ENCODE measurements at places on chromosomes 12 and 14. TPM values are rescaled to one million over a fixed set of nuclear protein-coding genes. Genes with fewer than 3 reads are reported as not detected.

Gene TMPRSS12
- not detected for total RNA-seq

Gene ACSS3
- 14.5 TPM for total RNA-seq

Gene FAM222A
- 12.5 TPM for total RNA-seq

DNA sequence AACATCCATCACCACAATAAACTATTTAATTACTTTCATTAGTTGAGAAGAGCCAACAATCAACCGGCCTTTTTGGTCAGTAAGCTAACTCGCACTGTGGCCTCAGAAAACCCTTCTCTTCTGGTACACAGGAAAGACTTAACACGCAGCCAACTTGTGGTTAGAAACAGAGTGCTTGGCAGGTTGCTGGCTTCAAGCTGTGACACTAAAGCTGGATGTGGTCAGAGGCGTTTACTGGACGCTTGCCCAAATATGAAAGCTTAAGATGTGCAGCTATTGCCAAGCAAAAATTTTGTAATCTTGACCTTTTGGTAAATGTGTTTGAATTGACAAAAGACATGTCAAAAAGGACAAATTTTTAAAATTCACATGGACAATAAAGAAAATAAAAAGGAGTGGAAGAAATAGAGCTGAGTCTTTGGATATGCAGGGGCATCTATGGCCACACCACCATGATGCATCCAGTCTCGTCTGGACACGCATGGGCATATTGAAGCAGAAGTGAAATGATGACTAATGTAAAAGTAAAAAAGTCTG, 2.6 kb upstream of the KLRK1 start:
- no peak overlapping the region for H3K4me3 ChIP-seq
- peaks cover 6% of the 10 kb centered on the region for H3K4me1 ChIP-seq
- no peaks in the 10 kb centered on the region for H3K27me3 ChIP-seq
- H3K27ac ChIP-seq: no peak overlapping the region
- no peak for DNase-seq

- peaks cover 57% of the 10 kb centered on the region for H3K27me3 ChIP-seq
- DNase-seq: peak; percentile 59
- peaks cover 26% of the 10 kb centered on the region for H3K4me1 ChIP-seq
Measured at GRCh38 chr14:105485739-105486162, 935 bp upstream of the CRIP1 start.

GRCh38 chr14:103738701-103739451, 23.3 kb downstream of the ZFYVE21 start:
- H3K4me1 ChIP-seq: peaks cover 4% of the 10 kb centered on the region
- no peak overlapping the region for H3K4me3 ChIP-seq
- H3K27me3 ChIP-seq: no peaks in the 10 kb centered on the region
- H3K27ac ChIP-seq: peak overlapping the region; percentile 50
- no peak for DNase-seq
- H3K36me3 ChIP-seq: no peaks in the 10 kb centered on the region

- DNase-seq: no peak
- H3K27ac ChIP-seq: no peak overlapping the region
- no peak overlapping the region for H3K4me3 ChIP-seq
- peaks cover 8% of the 10 kb centered on the region for H3K4me1 ChIP-seq
Measured at GRCh38 chr14:76465664-76466063, 89.7 kb downstream of the ESRRB start.

DNA sequence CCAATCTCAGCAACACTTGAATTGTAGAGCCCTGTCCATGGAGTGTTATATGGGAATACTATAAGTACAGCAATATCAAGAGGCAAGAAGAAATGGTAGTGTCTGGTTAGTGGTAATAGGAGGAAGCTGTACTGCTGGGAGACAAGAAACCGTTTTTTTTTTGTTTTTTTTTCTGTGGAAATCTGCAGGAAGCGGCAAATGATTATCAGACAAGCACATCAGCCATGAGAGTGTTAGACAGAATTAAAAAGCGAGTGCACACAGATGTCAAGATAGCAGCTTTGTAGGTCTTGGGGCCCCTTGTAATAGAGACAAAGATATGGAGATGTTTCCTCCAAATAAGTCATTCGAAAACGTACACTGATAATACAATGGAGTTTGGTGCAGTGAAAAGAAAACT, 6.7 kb downstream of the TESPA1 start:
- DNase-seq: no peak
- H3K4me1 ChIP-seq: peaks cover 21% of the 10 kb centered on the region
- H3K27ac ChIP-seq: no peak overlapping the region
- H3K4me3 ChIP-seq: no peak overlapping the region
- peaks cover 7% of the 10 kb centered on the region for H3K27me3 ChIP-seq

DNA sequence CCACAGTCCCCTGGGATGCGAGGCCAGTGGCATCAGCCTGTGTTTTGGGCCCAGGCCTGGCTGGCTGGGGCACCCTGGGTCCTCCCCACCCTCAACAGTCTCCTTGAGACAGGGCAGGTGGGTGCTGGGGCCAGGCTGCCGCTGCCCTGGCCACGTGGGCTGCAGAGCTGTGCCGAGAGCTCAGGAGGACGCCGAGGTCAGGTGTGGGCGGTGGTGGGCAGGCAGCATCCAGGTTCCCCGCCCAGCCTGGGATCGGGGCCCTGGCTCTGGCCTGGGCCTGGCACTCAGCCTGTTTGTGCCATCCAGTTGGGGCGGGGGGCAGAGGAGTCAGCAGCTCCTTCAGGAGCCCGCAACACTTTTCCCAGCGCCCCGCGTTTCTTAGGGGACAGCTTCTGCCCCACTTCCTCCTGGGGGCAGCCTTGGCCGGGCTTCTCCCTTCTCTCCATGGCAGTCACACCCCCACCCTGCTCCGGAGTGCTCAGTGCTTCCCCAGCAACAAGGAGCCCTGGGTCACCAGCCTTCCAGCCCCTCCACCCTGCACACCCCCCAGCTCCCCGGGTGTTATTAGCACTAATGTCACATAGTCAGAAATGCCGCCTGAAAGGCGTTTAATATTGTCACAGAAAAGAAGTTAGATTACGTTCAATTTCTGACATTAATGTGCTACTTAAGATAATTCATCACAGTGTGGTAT, 30.8 kb downstream of the KIF26A start:
- peaks cover 11% of the 10 kb centered on the region for H3K4me1 ChIP-seq
- no peak overlapping the region for H3K27ac ChIP-seq
- H3K36me3 ChIP-seq: no peaks in the 10 kb centered on the region
- H3K4me3 ChIP-seq: no peak overlapping the region
- peaks cover 7% of the 10 kb centered on the region for H3K27me3 ChIP-seq

DNA sequence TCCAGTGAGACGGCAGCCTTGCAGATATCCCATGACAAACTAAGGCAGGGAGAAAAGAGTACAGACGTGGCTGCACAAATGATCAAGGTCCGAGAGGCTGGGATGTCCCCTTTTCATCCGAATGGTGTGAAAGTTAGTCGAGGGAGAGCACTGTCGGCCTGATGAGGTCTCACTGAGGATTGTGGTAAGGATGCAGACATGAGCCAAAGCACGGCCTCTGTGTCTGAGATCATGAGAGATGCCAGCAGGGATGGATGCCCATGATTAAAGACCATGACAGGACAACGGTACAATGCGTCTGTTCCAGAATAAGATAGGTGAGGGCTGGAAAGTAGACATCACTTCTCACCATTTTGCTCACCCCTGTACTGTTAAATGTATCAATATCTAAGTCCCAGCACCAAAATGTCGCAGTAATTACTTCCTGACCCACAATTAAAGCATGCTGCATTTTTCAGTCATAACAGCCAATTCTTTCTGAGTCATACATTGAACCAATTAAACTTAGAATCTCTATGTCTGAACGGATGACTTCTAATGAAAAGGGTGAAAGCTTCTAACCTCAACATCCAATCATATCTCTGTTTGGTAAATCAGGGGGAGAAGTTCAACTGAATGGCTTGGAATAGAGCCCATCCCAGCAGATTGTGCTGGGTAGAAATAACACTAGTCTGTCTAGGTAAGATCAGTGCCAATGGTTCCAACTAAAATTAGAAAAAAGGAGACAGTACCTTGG, 249.6 kb upstream of the SOX5 start:
- H3K36me3 ChIP-seq: peaks cover 4% of the 10 kb centered on the region
- no peaks in the 10 kb centered on the region for H3K27me3 ChIP-seq
- no peak overlapping the region for H3K4me3 ChIP-seq
- H3K27ac ChIP-seq: no peak overlapping the region

DNA sequence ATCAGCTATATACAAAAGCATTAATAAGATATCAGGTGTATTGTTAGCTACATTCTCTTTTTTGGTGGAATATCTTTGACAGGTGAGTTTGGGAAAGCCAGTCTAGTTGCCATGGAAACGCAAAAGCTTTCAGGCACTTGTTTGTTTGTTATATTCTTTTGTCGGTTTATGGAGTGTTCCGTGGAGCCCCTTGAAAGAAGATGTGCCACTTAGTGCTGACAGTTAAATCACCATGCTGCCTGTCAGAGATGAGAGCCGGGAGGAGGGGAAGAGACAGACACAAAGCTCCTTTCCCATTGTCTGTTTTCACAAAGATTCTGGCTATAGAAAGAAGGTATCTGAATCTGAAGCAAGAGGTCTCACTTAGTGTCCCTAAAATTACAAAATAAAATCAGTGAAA, 170.8 kb downstream of the SNAPC1 start:
- H3K4me1 ChIP-seq: peaks cover 14% of the 10 kb centered on the region
- no peak overlapping the region for H3K4me3 ChIP-seq
- H3K27me3 ChIP-seq: no peaks in the 10 kb centered on the region
- DNase-seq: no peak
- H3K36me3 ChIP-seq: no peaks in the 10 kb centered on the region

GRCh38 chr14:58699681-58700205, 62.0 kb downstream of the DACT1 start:
- peaks cover 43% of the 10 kb centered on the region for H3K4me1 ChIP-seq
- no peaks in the 10 kb centered on the region for H3K36me3 ChIP-seq

GRCh38 chr14:76958980-76959710, 69.4 kb downstream of the IRF2BPL start:
- peaks cover 88% of the 10 kb centered on the region for H3K4me1 ChIP-seq
- H3K27ac ChIP-seq: no peak overlapping the region
- H3K27me3 ChIP-seq: no peaks in the 10 kb centered on the region
- no peak overlapping the region for H3K4me3 ChIP-seq

GRCh38 chr12:95593266-95593871, 42.1 kb upstream of the USP44 start:
- no peaks in the 10 kb centered on the region for H3K4me1 ChIP-seq
- H3K27ac ChIP-seq: no peak overlapping the region
- no peak overlapping the region for H3K4me3 ChIP-seq
- no peaks in the 10 kb centered on the region for H3K36me3 ChIP-seq

GRCh38 chr12:9256341-9256740, 48.1 kb upstream of the PZP start:
- H3K27ac ChIP-seq: no peak overlapping the region
- no peak for DNase-seq
- H3K36me3 ChIP-seq: no peaks in the 10 kb centered on the region
- no peak overlapping the region for H3K4me3 ChIP-seq
- H3K4me1 ChIP-seq: no peaks in the 10 kb centered on the region

DNA sequence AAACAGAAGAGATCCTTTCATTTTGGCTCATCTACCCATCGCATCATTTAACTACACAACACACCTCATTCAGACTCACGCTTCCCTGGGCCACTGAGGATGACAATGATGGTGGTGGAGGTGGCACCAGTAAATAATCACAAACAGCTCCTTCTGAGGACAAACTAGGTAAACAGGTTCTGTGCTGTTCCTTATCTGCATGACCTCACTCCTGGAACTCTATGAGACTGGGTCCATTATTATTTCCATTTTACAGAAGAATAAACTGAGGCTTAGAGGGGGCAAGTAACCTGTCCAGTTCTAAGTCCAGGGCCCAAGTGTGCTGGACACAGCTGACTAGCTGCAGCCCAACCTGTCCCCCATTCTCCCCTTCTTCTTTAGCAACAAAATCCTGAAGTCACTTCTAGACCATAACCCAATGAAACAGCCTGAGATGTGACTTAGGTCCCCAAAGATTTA, 50.4 kb downstream of the ITPK1 start:
- H3K4me1 ChIP-seq: peaks cover 23% of the 10 kb centered on the region
- no peak for DNase-seq

- H3K27ac ChIP-seq: no peak overlapping the region
- H3K4me3 ChIP-seq: no peak overlapping the region
- H3K27me3 ChIP-seq: no peaks in the 10 kb centered on the region
- peaks cover 3% of the 10 kb centered on the region for H3K4me1 ChIP-seq
- DNase-seq: no peak
Measured at GRCh38 chr12:52915637-52916036, 10.8 kb upstream of the KRT8 start.

- H3K4me1 ChIP-seq: peaks cover 5% of the 10 kb centered on the region
- no peak overlapping the region for H3K4me3 ChIP-seq
- no peaks in the 10 kb centered on the region for H3K27me3 ChIP-seq
Measured at GRCh38 chr12:93149229-93149628, 220.1 kb upstream of the EEA1 start.

DNA sequence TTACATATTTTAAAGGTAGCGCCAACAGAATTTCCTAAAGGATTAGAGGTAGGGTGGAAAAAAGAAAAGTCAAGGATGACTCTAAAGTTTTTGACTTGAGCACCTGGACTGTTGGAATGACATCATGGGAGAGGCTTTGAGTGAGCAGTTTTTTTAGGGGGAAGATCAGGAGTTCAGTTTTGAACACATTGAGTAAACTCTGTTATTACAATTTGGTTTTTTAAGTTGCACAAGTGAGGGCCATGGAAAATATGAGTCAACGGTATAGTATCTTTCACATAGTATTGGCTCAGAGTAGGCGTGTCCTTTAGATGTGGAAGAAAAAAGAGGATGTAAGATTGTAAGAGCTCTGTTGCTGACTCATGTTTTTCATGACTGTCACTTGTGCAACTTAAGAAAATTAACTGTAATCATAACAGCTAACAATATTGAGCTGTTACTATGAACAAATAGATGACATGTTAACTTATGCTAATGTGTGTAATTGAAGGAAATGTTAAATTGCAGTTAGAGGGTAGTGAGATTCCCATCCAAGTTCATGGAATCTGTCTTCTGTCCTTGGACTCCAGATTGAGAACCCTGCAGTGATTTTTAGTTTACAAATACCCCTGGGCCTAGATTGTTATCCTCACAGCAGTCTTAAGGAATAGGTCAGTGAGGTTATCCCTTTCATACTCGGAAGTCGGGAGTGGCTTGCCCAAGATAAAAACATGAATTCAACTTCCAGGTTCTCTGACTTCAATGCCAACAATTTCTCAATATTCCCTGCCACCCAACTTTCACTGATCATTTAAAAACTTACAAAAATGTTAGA, 48.2 kb upstream of the ATP2B1 start:
- H3K27me3 ChIP-seq: no peaks in the 10 kb centered on the region
- H3K36me3 ChIP-seq: no peaks in the 10 kb centered on the region
- no peak overlapping the region for H3K4me3 ChIP-seq
- no peaks in the 10 kb centered on the region for H3K4me1 ChIP-seq
- H3K27ac ChIP-seq: no peak overlapping the region

GRCh38 chr12:106433055-106433454, 75.5 kb downstream of the POLR3B start:
- H3K4me3 ChIP-seq: no peak overlapping the region
- H3K36me3 ChIP-seq: peaks cover 17% of the 10 kb centered on the region
- H3K27ac ChIP-seq: peak overlapping the region; percentile 4
- H3K27me3 ChIP-seq: no peaks in the 10 kb centered on the region
- DNase-seq: no peak

Measured in neural crest cell (in vitro differentiated cells).